AG20443 (cell line): ENCODE measurements at places on chromosomes 13 and 19.

GRCh38 chr19:14391156-14391821 lies 10.0 kb downstream of the ADGRE5 start:
- no peak for DNase-seq

- no peak for DNase-seq
Measured at GRCh38 chr19:54928299-54928698, 19.0 kb downstream of the NLRP7 start.

DNA sequence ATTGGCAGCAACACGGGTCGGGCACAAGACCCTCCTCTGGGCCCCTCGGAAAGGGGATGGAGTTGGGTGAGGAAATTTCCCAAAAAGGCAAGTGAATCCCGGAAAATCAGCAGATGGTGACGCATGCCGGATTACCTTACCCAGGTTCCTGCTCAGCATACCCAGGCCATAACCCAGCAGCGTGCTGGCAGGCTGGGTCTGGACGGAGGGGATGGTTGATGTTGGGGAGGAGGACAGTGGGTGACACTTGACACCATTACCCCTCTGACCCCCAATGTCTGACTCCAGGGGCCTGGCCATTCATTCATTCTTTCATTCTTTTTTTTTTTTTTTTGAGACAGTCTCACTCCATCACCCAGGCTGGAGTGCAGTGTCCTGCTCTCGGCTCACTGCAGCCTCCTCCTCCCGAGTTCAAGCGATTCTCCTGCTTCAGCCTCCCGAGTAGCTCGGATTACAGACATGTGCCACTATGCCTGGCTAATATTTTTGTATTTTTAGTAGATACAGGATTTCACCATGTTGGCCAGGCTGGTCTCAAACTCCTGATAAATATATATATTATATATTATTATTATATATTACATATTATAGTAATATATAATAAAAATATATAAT lies 799 bp downstream of the PVR start:
- peak; percentile 54 for DNase-seq

- no peak for DNase-seq
Measured at GRCh38 chr13:69474011-69474685, 633.5 kb upstream of the ATXN8OS start.

DNA sequence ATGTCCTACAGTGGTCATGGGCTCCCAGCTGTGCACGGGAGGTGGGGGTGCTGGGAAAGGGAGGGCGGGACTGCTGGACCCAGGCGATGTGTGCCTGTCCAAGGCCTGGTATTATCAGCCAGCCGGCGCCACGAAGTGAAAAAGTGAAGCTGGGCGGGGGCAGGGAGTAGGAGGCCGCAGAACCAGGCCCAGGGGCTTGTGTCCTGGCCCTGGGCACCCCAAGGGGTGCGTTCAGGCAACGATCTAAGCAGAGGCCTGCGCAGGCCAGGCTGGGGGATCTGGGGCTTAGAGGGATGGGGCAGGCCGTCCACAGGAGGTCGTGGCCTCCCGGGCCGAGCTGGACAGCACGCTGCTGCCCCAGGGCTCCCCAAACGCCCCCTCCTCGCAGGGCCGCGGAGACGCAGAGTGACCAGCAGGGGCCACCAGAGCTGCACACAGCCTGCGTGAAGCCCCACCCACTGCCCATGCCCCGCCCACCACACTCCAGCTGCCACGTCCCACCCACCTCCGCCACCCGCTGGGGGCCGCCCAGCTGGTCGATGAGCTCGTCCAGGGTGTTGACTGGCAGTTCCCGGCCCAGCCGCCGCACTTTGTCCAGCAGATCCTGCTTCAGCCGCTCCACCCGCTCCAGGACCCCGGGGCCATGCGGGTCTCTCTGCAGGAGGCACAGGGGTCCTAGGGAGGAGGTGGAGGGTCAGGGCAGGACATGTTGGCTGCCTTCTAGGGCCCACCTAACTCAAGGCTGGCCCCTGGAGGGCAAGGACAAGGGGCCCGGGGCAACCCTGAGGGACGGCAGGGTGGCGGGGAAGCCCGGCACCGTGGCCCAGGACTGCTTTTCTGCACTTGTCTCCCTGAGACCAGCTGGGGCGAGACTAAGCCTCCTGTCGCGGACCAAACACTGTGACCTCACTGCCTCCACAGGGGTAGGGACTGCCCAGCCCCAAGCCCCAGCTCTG lies 9.5 kb downstream of the GPX4 start:
- peak; percentile 96 for DNase-seq

- DNase-seq = no peak
Measured at GRCh38 chr19:7195046-7195445, 99.2 kb downstream of the INSR start.

DNA sequence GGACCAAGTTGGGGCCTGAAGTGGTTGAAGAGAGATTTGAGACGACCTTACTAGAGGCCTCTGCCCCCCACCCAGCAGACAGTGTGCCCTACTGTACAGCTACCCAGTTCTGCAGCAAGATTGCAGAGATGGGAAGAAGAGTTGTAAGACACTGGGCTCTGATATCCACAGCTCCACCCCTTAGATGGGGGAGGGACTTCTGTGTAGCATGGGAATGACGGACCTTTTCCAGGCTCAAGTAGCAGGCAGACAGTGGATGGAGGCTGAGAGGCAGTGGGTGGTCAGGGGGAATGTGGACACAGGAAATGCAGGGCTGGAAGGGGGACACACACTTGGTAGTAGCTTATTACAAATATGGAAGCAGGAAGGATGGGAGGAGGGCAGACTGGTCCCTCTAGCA lies 13.0 kb downstream of the LRFN3 start:
- DNase-seq = peak; percentile 28

- DNase-seq = no peak
Measured at GRCh38 chr13:93422980-93423543, 196.5 kb downstream of the GPC6 start.

DNA sequence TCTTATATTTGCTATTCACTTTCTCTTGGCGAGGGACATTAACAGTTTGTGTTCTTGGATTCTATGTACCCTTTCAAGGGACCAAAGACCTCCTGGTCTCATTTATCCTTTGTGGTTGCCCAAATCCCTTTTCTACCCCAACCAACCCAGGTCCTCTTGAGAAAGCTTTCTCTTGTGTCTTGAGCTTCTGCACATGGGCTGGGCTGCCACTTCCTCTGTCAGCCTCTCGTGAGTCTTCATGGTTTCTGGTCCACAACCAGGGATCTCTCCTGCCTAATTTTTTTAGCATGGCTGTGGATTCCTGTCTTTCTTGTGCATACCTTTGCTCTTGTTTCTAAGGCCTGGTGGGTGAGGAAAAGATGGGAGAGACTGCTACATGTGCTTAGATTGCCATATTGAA lies 14.9 kb downstream of the TIMM13 start:
- no peak for DNase-seq

DNA sequence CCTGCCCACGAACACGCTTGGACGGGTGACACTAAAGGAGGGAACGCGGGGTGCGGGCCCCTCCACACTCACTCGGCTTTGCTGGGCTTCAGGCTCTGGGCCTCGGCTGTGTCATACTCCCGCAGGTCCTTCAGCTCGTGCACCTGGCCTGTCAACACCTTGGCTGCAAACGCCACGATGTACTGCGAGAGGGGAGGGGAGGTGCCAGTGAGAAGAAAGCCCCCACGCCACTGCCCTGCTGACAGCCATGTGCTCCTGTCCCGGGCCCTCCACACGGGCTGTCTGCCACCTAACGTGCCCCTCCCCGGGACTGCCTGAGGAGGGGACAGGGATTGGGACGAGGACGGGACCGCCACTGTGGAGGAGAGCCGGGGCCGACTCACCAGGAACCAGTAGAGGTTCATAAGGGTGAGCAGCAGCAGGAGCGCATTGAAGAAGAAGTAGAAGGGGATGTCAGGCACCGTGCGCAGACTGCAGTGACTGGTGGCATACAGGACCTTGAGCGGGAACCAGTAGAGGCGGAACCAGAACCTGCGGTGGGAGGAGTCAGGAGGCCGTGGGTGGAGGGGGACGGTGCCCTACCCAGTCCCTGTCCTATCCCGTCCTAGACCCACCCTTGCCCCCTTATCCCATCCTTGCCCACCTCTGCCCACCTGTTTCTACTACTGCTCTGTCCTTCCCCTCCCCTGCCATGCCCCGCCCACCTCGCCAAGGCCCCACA lies 16.9 kb downstream of the CERS1 start:
- DNase-seq = no peak

- DNase-seq = no peak
Measured at GRCh38 chr13:96499656-96500055, 409.7 kb downstream of the HS6ST3 start.

- no peak for DNase-seq
Measured at GRCh38 chr13:96415831-96416385, 326.0 kb downstream of the HS6ST3 start.

DNA sequence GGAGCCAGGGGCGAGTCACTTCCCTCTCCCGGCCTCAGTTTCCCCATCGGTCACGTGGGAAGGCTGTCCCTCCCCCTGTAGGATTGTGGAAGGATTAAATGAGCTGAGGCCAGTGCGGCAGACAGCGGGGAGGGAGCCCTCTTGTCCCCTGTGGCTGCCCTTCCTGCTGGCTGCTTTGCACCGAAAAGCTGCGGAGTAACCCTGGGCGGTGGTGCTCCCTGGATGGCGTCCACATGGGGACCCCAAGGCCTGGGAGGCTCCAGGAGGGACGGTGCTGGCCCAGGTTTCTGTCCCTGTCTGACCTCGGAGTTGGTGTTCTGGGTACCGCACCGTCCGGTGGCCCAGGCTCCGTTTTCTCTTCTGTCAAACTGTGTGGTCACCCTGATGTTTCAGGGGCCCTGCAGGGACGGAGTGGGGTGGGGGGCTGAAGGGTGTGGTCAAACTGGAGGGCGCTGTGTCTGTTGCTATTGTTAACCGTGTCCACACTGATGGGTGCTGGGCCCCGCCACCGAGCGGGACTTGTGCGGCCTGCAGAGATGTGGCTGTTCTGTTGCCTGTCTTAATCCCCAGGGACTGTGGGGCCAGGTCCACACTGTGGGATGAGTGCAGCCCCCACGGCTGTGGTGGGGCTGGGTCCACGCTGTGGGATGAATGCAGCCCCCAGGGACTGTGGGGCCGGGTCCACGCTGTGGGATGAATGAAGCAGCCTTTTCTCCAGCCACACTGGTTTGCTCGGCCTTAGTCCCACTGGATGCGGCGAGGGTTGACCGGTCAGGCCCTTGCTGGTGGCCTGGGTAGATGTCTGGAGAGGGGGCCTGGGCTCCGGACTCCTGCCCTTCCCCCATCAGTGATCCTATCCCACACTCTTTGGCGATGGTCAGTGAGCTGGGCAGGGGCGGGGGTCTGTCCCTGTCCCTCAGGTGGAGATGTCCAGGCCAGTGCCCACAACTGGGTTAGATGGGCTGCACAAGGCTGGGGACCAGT lies 6.9 kb downstream of the GNA11 start:
- no peak for DNase-seq

DNA sequence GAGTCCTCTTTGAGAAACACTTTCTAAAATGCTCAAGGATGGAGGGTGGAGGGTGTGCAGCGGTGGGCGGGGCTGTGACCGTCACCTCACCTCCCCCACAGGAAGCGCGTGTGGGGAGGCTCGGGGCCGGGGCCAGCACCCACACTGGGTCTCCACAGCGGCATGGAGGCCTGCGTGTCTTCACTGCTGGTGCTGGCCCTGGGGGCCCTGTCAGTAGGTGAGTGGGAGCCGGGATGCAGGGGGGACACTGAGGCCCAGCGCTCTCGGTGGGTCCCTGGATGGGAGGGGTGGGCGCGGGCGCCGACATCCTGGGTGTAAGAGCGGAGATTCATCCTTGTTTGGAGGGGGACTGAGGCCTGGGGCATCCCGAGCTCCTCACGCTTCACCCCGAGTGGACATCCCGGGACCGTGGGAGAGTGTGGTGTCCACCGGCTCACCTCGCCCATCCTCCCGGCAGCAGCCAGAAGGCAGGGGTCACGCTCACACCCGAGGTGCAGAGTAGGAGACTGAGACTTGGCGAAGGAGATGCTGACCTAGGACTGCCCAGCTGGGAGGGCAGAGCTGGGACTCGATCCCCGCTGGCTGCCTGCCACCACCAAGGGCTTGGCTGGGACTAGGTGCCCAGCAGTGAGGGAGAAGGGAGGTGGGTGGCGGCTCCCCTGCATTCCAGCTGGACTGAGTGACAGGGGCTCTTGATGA lies at the start of gene GZMM:
Gene GZMM, plus strand, starts transcription at position 144 of the 699 bp plus-strand sequence. Its CDS starts 19 bp downstream, at position 163.
- no peak for DNase-seq

DNA sequence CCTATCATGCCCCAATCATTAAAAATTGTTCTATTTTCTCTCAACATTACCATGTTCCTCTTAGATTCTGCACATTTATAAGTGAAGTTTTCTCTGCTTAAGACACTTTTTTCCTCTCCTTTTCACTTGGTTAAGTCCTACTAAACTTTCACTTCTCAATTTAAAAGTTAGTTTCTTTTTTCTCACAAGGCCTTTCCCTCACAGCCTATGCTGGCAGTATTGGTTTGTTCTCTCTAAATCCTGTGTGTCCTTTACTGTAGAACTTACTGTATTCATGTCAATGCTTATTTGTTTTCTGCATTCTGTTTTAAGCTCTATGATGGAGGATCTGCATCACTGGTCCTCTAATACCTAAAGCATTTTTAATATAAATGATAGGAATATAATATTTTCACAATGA lies 2816.6 kb downstream of the PCDH9 start:
- DNase-seq = no peak

DNA sequence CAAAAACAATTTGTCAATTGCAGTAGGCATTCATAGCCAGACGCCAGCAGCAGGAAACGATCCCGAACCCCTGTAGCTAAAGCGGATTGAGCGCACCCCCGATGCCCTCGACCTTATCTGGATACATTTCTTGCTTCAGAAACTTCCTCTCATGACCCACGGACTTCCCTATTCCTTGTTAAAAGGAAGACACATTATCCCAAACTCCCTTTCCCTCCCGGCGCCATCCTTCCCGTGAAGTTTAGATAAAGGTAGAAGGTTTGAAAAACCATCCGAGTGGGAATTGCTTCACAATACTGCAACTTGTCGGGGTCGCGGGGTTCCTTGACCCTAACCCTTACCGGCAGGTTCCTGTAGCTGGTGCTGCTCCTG lies 977 bp downstream of the PCDH20 start:
- DNase-seq = no peak

DNA sequence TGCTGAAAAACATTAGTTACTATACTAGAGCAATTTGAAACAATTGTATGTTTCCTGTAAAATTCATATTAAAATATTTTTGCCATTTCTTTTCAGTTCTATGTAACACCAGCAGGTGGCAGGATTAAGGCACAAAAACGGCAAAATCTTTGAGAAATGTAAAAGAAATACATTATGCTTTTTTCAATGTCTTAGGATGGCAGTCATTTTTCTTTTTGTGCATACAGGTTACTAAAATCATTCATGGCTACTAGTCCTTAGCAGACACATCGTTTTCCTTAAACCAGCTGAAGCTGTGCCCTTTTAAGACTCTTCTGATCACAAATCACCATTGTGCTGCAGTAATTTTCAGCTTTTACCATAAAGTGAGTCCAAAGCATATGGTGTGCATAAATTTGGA lies 800.7 kb upstream of the SLITRK5 start:
- peak; percentile 8 for DNase-seq

GRCh38 chr13:111232191-111232590 lies 88.3 kb upstream of the TEX29 start:
- DNase-seq = no peak
